ENCODE measurements at places on chromosomes 5 and 9. TPM values are rescaled to one million over a fixed set of nuclear protein-coding genes. Genes with fewer than 3 reads are reported as not detected.

Gene GRIA1
- not detected for total RNA-seq

Gene CARD9
- total RNA-seq, result 16.9 TPM

Gene URM1
- total RNA-seq, result 15.2 TPM

Gene GABRP
- 20.6 TPM for total RNA-seq

Gene SHC3
- 6.1 TPM for total RNA-seq

Gene PCDHGA3
- 3.4 TPM for total RNA-seq

- H3K27me3 ChIP-seq, result no peaks in the 10 kb centered on the region
- no peaks in the 10 kb centered on the region for H3K36me3 ChIP-seq
- no peak overlapping the region for H3K4me3 ChIP-seq
- H3K27ac ChIP-seq, result no peak overlapping the region
- no peak for DNase-seq
Observed at GRCh38 chr9:68808338-68808890, 103.4 kb downstream of the PIP5K1B start.

DNA sequence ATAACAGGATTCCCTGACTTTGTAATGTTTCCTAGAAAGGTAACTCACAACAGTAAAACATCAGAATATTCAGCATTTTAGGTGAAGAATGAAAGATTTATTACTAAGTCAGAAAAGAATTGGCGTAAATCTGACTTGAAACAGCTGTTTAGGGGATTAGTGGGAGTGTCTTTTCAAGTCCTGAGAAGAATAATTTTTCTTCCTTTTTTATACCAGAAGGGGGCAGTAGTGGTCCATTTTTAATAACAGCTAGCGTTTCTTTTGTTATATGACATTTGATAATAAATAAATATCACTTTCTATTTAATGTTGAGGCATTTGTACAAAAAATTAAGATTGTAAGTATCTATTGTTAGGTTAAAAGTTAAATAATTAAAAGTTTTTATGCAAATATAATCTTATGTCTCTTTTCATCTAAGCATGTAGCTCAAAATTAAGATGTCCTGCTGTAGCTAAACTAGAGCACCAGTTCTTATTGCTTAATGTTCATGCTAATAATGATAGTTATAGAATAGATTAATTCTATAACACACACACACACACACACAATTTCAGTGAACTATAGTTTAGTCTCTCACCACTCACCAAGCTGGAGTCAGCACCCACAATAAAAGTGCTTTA is 258.7 kb upstream of the ARRDC3 start:
- H3K36me3 ChIP-seq, result no peaks in the 10 kb centered on the region
- no peak overlapping the region for H3K27ac ChIP-seq
- no peaks in the 10 kb centered on the region for H3K4me1 ChIP-seq
- no peak for DNase-seq

- H3K27me3 ChIP-seq, result no peaks in the 10 kb centered on the region
- H3K4me1 ChIP-seq, result peaks cover 57% of the 10 kb centered on the region
Observed at GRCh38 chr5:32144378-32145207, 29.5 kb downstream of the GOLPH3 start.

DNA sequence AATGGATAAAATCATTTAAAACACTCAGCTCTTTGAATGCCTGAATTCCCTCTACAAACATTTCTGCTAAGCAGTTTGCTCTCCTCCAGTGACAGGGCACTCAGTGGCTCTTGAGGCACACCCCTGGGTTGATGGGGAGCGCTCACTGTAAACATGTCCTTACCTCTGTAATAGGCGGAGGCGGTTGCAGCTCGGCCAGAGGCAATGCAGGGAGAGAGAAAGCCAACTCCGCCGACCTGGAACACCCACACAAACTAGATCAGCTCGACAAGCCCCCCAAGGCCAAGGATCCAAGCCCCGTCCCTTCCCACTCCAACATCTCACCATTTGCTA is 329 bp downstream of the CDC23 start:
- H3K27ac ChIP-seq, result peak overlapping the region; percentile 78
- no peaks in the 10 kb centered on the region for H3K27me3 ChIP-seq
- no peaks in the 10 kb centered on the region for H3K36me3 ChIP-seq

DNA sequence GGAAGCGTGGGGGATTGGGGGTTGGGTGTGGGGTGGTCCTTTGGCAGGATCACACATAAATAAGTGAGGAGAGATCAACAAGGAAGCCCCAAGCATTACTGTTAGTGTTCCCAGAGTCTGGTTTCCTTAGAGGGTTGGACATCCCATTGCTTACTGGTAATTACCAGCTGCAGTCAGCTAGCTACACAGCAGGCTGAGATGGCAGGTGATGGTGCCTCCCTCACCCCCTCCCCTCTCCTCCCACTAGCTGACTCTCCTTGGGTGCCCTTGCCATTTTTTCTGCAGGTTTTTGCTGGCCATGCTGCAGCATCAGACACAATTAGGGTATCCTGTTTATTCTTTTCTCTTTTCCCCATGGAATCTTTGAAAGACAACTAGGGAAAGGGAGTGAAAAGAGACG is 107.5 kb upstream of the TLR4 start:
- H3K4me1 ChIP-seq, result no peaks in the 10 kb centered on the region
- no peaks in the 10 kb centered on the region for H3K27me3 ChIP-seq
- no peak overlapping the region for H3K27ac ChIP-seq
- H3K4me3 ChIP-seq, result no peak overlapping the region

GRCh38 chr5:77028631-77029375 is 1.4 kb upstream of the AGGF1 start:
- H3K4me1 ChIP-seq, result peaks cover 26% of the 10 kb centered on the region
- no peak for DNase-seq
- no peaks in the 10 kb centered on the region for H3K36me3 ChIP-seq
- H3K27ac ChIP-seq, result no peak overlapping the region
- H3K4me3 ChIP-seq, result no peak overlapping the region

- no peak overlapping the region for H3K27ac ChIP-seq
- no peaks in the 10 kb centered on the region for H3K27me3 ChIP-seq
- peaks cover 21% of the 10 kb centered on the region for H3K4me1 ChIP-seq
- no peak for DNase-seq
- no peak overlapping the region for H3K4me3 ChIP-seq
Observed at GRCh38 chr5:95621839-95622629, 2.1 kb downstream of the GPR150 start.

DNA sequence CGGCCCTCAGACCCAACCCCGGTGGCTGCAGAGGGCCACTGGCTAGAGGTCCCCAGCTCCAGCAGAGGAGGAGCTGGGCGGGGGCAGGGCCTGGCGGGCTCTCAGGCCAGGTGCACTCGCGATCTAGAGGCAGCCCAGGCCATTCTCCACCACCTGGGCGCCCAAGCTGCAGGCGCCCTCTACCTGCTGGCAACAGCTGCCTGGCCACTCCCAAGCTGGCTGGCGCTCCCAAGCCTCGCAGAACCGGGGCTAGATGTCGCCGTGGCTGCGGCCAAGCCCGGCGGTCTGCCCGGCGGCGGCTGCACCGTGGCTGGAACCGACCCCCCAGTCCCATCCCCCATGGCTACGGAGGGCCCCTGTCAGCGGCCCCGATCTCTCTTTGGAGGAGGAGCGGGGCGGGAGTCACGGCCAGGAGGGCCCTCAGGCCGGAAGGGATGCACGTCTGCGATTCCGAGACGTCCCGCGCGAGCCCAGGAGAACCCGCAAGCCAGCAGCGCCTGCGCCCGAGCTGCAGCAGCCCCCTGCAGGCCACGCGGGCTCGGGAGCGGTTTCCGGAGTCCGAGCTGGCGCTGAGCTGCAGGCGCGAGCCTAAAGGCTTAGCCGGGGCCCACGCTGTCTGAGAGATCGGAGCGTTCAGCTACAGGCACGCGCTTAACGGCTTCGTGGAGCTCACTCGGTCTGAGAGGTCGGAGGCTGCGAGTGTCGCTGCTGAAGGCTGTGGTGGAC is 44.3 kb upstream of the BICD2 start:
- H3K4me3 ChIP-seq, result peak overlapping the region; percentile 39
- no peaks in the 10 kb centered on the region for H3K36me3 ChIP-seq
- no peak for DNase-seq
- no peak overlapping the region for H3K27ac ChIP-seq
- H3K4me1 ChIP-seq, result peaks cover 31% of the 10 kb centered on the region

DNA sequence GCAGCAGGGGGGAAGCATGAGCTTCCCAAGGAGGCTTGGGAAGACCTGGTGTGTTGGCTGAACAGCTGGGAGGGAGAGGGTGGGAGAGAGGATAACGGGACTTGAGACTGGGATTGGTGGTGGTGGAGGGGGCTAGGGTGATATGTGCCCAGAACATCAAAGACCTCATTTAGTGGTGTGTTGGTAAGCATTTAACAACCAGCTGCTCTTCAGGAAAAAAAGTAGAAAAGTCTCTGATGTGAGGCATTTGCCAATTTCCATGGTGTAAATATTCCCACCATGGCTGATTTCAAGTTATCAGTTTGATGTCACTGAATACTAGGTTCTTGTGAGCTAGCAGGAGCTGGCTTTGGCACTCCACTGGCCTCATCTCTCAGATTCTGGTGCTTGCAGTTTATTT is 170.8 kb downstream of the MACROH2A1 start:
- H3K27me3 ChIP-seq, result no peaks in the 10 kb centered on the region
- H3K4me1 ChIP-seq, result peaks cover 49% of the 10 kb centered on the region
- H3K27ac ChIP-seq, result peak overlapping the region; percentile 27
- DNase-seq, result no peak
- no peak overlapping the region for H3K4me3 ChIP-seq

DNA sequence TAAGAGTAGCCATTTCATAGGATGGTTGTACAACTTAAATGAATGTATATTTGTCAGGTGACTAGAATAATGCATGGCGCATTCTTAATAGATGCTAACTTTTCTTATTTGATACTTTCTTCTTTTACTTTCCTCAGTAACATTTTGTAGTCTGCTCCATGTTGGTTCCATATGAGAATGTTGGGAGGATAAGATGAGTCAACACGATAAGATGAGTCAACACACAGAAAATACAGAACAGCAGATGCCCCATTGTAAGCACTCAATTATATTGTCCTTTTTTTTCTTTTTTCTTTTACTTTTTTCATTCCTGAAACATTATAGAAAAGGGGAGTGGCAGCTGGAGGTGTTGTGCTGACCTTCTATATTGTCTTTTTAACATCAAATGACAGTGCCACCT is 92.3 kb upstream of the SPATA31C2 start:
- no peak for DNase-seq
- no peak overlapping the region for H3K4me3 ChIP-seq
- H3K4me1 ChIP-seq, result no peaks in the 10 kb centered on the region
- H3K27ac ChIP-seq, result no peak overlapping the region
- H3K27me3 ChIP-seq, result no peaks in the 10 kb centered on the region
- no peaks in the 10 kb centered on the region for H3K36me3 ChIP-seq
